ENCODE measurements at places on chromosomes 2 and 18.

- no peak for DNase-seq
- H3K4me1 ChIP-seq: peaks cover 34% of the 10 kb centered on the region
- no peaks in the 10 kb centered on the region for H3K36me3 ChIP-seq
- no peak overlapping the region for H3K27ac ChIP-seq
- no peaks in the 10 kb centered on the region for H3K27me3 ChIP-seq
Measured at GRCh38 chr2:147628971-147629421, 215.8 kb upstream of the ACVR2A start.

GRCh38 chr2:223621901-223622300 is 19.7 kb upstream of the SCG2 start:
- H3K4me3 ChIP-seq: no peak overlapping the region
- no peak overlapping the region for H3K27ac ChIP-seq
- H3K36me3 ChIP-seq: no peaks in the 10 kb centered on the region
- H3K4me1 ChIP-seq: no peaks in the 10 kb centered on the region
- no peaks in the 10 kb centered on the region for H3K27me3 ChIP-seq
- DNase-seq: no peak

DNA sequence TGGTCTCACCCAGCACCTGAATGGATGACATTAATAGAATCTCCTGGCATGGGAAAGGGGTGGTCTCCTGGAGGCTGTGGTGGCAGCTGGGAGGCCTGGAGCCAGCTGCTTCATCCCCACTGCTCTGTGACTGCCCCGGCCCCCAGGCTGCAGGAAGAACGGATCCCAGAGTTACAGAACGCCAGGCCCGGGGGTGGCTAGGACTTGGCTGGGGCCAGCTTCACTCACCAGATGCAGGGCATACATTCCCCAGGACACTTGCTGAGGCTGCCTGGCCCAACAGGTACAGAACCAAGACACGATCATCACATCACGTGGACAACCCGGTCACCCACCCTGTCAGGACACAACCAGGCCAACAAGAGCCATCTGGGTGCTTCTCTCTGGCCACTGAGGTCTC is 178.6 kb upstream of the SALL3 start:
- H3K4me1 ChIP-seq: no peaks in the 10 kb centered on the region
- no peaks in the 10 kb centered on the region for H3K27me3 ChIP-seq
- no peak overlapping the region for H3K4me3 ChIP-seq
- H3K27ac ChIP-seq: no peak overlapping the region
- no peak for DNase-seq

DNA sequence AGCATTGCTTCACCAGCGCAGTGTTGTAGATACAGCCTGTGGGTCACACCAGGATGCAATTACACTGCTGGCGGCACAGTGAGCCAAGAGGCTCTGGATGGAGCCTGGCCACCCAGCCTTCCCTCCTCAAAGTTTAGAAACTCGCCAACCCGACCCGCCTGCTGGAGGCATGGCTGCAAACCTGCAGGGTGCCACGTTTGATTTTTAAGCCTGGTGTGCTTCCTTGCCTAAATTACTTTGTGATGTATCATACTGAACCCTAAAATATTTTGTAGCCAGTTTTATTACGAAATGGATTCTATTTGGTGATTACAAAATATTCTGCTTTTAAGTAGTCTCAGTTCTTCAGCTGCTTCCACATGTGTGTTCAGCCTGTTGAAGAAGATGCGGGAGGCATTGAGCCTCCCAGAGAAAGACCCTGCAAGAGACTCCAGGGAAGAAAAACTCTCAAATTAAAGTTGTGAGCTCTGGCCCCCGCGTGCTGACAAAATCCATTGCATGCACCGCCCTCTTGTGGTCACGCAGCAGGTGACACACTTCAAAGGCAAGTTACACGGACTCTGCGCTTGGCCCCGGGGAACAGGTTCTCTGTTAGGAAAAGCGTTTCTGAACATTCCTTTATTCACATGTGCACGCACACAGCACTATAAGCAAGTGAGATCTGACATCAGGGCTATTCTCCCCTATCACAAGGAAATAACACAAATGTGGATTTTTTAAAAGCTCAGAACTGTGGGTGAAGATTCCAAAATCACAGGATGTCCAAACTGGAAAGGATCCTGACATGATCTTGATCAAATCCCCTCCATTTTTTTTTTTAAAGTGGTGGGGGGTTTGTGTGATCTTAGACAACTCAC is 63.0 kb upstream of the TWIST2 start:
- H3K4me1 ChIP-seq: no peaks in the 10 kb centered on the region
- H3K36me3 ChIP-seq: no peaks in the 10 kb centered on the region
- DNase-seq: peak; percentile 36
- H3K27ac ChIP-seq: no peak overlapping the region
- H3K27me3 ChIP-seq: no peaks in the 10 kb centered on the region

DNA sequence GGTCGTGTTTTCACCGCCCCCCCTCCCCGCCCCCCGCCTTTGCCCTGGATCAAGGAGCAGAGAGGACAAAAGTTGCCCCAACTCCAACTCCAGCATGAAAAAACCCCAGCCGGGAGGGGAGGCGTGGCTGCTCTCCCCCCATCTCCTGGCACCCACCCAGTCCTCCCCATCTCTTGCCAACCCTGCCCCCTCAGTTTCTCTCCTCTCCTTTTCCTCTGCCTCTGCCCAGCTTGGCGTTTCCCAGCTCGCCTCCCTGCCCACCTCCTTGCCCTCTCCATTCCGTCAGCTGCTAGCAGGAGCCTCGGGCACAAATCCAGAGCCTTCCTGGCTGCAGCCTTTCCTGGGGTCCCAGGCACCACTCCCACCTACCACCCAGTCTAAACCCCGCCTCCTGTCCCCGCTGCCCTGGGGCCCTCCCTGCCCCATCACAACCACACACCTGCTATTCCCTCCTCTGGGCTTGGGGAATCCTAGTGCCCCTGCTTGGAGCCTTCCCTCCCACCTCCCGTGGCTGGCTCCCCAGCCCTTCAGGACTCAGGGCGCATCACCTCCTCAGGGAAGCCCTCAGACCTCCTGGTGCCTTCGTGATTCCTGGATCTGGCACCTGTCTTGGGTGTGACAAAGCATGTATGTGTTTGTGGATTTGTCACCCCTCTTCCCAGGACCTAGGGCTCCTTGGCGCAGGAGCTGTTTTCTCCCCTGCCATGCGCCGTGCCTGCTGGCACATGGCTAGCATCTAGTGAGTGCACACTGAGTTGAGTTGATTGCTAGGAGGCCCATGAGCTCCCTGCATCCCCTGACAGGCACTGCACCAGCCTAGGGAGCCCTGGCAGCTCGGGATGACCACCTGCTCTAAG is 209.1 kb downstream of the TFCP2L1 start:
- H3K4me1 ChIP-seq: no peaks in the 10 kb centered on the region
- H3K4me3 ChIP-seq: no peak overlapping the region
- no peaks in the 10 kb centered on the region for H3K27me3 ChIP-seq
- H3K27ac ChIP-seq: no peak overlapping the region
- H3K36me3 ChIP-seq: no peaks in the 10 kb centered on the region

DNA sequence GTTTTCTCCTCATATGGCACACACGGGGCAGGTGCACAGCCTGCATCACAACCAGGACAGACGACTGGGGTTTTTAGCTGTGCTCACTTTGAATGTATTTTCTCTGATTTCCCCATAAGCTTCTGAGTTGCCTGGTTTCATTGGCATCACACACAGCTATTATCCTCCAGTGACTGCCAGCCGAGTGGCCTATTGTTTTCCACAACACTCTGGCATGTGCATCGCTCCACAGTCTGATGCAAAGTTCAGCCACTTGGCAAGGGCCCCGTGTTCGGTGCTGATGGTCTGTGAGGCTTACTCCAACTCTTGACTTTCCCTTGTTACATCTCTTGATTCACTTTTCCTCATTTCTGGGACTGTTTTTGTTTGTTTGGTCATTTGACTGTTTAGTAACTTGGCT is 593.1 kb downstream of the CBLN2 start:
- H3K27ac ChIP-seq: no peak overlapping the region
- DNase-seq: no peak
- H3K36me3 ChIP-seq: no peaks in the 10 kb centered on the region
- H3K4me1 ChIP-seq: no peaks in the 10 kb centered on the region

DNA sequence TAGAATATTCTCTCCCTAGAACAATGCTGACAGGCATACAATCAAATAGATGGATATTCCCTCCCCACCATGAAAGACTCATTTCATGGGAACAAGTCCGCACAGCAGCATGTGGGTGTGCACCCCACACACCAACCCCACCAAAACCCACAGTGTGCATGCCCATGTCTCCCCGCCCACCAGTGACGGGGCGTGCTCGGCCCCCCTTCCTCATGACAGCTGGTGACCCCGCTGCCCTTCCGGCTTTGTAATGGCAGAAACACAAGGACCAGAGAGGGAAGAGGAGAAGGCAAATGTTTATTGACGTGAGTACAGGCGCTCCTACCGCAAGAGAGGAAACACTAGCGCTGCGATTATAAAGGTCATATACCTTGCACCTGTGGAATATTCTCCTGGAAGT is 30.8 kb upstream of the ODC1 start:
- H3K36me3 ChIP-seq: no peaks in the 10 kb centered on the region
- no peaks in the 10 kb centered on the region for H3K27me3 ChIP-seq
- no peak overlapping the region for H3K27ac ChIP-seq
- H3K4me1 ChIP-seq: peaks cover 13% of the 10 kb centered on the region

DNA sequence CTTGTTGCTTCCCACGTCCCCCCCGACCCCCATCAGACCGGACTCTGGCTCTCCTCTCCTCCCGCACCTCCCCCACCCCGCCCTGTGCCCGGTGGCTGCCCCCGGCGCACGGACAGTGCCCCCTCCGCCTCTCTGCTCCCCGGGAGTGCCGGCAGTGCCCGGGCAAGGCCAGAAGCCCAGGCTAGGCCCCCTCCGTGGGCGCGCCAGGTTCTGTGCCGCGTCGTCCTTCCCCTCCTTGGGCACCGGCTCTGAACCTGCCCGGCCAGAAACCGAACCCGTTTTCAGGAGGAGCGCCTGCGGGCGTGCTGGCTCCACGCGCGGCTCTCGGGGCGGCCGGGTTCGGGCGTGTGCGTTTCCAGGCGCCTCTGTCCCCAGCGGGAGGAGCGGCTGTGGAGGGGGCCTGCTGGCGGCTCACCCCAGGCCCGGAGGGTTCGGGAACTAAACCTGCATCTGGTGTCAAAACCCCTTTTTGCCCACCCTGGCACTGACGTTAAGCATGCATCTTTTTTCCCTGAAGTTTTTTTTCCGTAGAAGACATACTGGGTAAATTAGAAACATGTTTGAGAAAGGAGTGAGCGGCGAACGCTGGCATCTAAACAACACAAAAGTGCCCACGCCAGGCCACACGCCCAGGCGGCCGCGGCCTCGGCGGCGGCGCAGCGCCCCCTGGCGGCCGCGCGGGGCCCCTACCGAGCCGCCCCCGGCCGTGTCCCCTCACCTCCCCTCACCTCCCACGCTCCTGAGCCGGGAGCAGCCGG is 123.9 kb upstream of the SLC1A4 start:
- H3K4me3 ChIP-seq: peak overlapping the region; percentile 60
- no peaks in the 10 kb centered on the region for H3K36me3 ChIP-seq
- H3K4me1 ChIP-seq: peaks cover 10% of the 10 kb centered on the region
- H3K27ac ChIP-seq: no peak overlapping the region
- H3K27me3 ChIP-seq: no peaks in the 10 kb centered on the region
- DNase-seq: no peak

DNA sequence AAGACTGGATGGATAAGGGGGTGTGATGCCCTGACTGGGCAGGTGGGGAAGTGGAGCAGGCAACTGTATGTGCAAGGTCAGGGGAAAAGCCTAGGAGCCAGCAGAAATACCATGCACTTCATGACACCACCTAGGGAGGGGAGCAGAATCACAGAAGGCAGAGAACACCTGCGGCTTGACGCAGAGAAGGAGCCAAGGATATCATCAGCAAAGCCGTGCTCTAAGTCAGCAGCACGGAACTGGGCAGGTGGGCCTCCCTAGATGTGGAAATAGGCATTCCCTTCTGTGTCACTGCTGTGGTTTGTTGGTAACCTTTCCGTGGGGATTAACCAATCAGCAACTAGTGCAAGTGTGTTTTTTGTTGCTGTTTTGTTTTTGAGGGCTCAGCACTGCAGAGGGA is 41.3 kb downstream of the HDLBP start:
- H3K4me1 ChIP-seq: peaks cover 22% of the 10 kb centered on the region
- H3K4me3 ChIP-seq: no peak overlapping the region
- no peaks in the 10 kb centered on the region for H3K27me3 ChIP-seq
- no peak for DNase-seq

- no peak overlapping the region for H3K27ac ChIP-seq
- H3K36me3 ChIP-seq: no peaks in the 10 kb centered on the region
- no peaks in the 10 kb centered on the region for H3K27me3 ChIP-seq
- no peak overlapping the region for H3K4me3 ChIP-seq
- DNase-seq: no peak
Measured at GRCh38 chr2:147550995-147551731, 293.7 kb upstream of the ACVR2A start.

- no peaks in the 10 kb centered on the region for H3K36me3 ChIP-seq
- H3K4me1 ChIP-seq: no peaks in the 10 kb centered on the region
- no peaks in the 10 kb centered on the region for H3K27me3 ChIP-seq
- H3K27ac ChIP-seq: no peak overlapping the region
- H3K4me3 ChIP-seq: no peak overlapping the region
Measured at GRCh38 chr2:205139822-205140463, 542.4 kb upstream of the NRP2 start.

DNA sequence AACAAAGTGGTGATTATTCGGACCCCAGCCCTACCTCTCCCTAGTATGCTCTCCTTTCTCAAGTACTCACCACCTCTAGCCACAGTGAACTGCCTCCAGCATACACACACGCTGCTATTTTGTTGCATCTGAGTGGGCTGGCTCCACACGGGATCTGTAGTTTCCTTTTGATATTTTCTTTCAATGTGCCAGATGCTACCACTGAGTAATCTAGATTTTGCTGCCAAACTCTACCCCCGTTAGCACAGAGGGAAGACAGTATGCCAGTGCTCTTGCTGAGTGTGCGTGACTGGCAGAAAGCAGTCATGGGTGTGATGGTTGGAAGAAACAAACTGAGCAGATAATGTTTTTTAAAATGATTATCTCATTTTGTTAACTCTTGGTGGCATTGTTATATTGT is 11.6 kb downstream of the CFLAR start:
- no peaks in the 10 kb centered on the region for H3K27me3 ChIP-seq
- peak; percentile 75 for DNase-seq
- no peaks in the 10 kb centered on the region for H3K36me3 ChIP-seq
- H3K4me1 ChIP-seq: peaks cover 99% of the 10 kb centered on the region
- peak overlapping the region; percentile 25 for H3K4me3 ChIP-seq

DNA sequence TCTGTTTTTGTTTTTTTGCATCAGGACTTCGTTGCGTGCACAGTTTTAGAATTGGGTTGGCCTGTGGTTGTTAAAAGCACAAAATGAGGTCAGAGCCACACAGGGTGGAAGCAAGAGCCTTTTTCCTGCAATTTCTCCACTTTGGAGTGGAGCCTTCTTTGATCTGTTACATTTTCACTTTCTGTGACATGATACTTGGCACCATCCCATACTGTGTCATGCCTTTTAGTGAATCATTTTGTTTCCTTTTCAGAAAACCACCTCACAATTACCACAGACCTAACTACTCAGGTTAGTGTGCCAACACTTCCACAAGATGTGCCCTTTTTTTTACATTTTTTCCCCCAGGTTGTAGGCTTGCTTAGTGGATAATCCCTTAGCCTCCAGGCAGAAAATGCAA is 32.5 kb downstream of the MERTK start:
- no peak for DNase-seq
- no peaks in the 10 kb centered on the region for H3K27me3 ChIP-seq
- no peak overlapping the region for H3K27ac ChIP-seq

Data from CD4-positive, alpha-beta memory T cell (primary cell).